ENCODE measurements at places on chromosomes 4 and X.

DNA sequence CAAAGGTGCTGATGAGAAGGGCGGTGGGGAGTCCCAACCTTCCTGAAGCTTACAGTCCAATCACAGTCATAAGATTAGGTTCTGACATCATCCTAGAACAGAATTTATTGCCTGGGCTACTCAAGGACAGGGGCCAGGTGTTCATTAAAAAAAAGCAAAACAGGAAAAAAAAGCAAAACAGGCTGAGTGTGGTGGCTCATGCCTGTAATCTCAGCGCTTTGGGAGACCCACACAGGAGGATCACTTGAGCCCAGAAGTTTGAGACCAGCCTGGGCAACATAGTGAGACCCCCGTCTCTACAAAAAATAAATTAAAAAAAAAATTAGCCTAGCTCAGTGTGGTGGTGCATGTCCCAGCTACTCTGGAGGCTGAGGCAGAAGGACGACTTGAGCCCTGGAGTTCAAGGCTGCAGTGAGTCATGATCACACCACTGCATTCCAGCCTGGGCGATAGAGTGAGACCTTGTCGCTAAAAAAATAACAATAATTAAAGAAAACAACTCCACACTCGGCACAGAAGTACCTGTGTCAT is 3.0 kb downstream of the RAB9A start:
- no peak for DNase-seq

GRCh38 chr4:147968641-147969040 is 236.8 kb downstream of the ARHGAP10 start:
- no peak for DNase-seq

DNA sequence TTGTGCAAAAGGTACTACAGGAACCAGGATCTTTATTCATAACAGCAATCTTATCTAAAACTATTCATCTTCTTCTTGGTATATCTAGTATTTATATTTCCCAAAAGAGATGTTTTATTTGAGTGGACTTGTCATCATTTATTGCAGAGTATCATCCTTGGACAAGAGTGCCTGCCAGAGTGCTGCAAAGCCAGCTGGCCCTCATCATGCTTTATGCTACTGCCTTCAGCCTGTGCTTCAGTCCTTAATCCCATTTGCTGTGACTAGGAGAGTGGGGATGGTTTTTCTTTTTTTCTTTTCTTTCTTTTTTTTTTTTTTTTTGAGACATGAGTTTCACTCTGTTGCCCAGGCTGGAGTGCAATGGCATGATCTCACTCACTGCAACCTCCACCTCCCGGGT is 33.5 kb upstream of the ELF2 start:
- DNase-seq = no peak

DNA sequence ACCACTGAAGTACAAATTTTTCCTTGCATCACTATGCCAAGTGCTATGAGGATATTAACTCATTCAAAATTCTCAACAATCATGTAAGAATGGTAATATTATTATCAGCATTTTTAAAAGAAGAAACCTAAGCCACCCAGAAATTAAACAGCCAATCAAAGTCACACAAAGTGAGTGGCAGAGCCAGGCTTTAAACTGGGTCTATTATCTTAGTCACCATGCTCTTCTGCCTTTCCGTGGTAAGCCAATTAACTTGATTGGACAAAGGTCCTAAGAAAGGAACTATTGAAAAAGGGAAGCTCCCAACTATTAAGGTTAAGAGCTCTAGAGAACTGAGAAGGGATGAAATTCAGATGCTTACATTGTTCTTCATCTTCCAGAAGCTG is 111.5 kb downstream of the ASB9 start:
- no peak for DNase-seq

DNA sequence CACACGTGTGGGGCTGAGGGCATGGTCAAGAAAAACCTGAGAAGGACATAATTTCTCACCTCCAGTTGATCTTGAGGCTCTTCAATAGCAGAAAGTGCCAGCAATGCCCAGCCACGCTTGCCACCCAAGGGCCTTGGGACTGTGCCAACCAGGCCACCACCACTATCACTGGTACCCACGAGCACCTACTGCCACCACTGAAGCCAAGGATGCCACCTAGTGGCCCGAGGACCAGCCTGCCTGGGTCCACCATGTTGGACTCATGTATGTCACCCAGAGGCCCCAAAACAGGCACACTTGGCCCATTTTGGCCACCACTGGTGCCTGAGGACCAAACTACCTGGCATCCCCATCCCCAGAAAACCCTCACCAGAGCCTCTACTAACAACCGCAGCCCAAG is 191.8 kb downstream of the ADAM29 start:
- DNase-seq = no peak

- DNase-seq = no peak
Observed at GRCh38 chr4:185144601-185145240, 1.7 kb downstream of the SLC25A4 start.

GRCh38 chrX:154987940-154988339 is 34.6 kb downstream of the F8 start:
- DNase-seq = no peak

- DNase-seq = no peak
Observed at GRCh38 chr4:166875821-166876220, 358.5 kb downstream of the SPOCK3 start.
